ENCODE measurements at places on chromosomes 2 and 18. TPM values are rescaled to one million over a fixed set of nuclear protein-coding genes. Genes with fewer than 3 reads are reported as not detected.

The VAMP8 gene
- total RNA-seq: 133 TPM

DNA sequence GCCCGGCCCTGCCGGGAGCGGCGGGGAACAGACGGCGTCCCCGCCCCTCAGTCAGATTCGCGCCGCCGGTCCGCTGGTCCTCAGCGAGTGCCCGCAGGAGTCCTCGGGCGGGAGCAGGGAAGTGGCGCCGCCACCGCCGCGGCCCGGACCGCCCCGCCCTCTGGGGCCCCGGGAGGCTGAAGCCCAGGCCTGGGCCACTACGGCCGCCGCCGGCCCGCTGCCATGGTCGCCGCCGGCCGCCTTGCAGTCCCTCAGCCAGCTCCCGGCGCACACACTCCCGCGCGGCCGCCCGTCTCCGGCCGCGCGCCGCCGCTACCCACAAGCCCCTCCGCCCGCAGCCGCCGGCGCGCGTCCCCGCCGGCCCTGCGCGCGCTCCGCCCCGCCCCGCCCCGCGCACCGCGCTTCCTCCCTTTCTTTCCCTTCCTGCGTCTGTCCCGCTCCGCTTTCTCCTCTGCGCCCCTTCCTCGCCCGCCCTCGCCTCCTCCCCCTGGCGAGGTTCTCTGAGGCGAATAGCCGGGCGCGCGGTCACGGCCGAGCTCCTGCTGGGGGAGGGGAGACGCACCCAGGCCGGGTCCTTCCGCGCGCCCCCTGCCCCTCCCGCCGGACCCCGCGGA is at the start of gene ROCK2:
Gene ROCK2 (minus strand): TSS at position 295 of the 614 bp plus-strand sequence. CDS start 500 bp downstream, outside the sequence.
- peak within 1 kb of the TSS; percentile 94 for H3K27ac ChIP-seq
- peaks cover 10% of the 10 kb centered on the region for H3K4me1 ChIP-seq
- peak; percentile 46 for DNase-seq
- H3K27me3 ChIP-seq: no peaks in the 10 kb centered on the region
- H3K36me3 ChIP-seq: no peaks in the 10 kb centered on the region

The MLPH gene
- 0.24 TPM for total RNA-seq

GRCh38 chr2:39851251-39851650 is 72.2 kb upstream of the THUMPD2 start:
- no peaks in the 10 kb centered on the region for H3K36me3 ChIP-seq
- H3K27ac ChIP-seq: peak overlapping the region; percentile 84
- no peak for DNase-seq
- peak overlapping the region; percentile 6 for H3K4me3 ChIP-seq

The REG3G gene
- total RNA-seq: 0.09 TPM

The STK25 gene
- total RNA-seq: 86.6 TPM

- H3K4me1 ChIP-seq: no peaks in the 10 kb centered on the region
- DNase-seq: no peak
- H3K4me3 ChIP-seq: no peak overlapping the region
Observed at GRCh38 chr2:182261860-182262387, 164.9 kb downstream of the PDE1A start.

DNA sequence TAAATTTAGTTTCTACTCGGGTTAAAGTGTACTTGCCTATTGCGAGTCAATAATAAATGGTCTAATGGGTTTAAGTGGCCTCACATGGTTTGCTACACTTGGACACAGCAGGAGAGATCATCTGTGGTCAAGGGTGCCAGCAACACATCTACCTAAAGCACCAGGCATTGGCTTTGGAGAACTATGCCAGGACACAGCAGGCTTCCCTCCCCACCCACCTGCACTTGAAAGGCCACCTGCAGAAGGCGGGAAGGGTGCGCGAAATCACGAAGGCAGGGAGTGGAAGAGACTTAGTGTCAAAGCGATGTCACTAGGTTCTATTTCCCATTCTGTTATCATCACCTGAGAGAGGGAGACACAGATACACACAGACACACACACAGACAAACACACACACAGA is 44.5 kb downstream of the MYT1L start:
- no peak overlapping the region for H3K27ac ChIP-seq
- no peaks in the 10 kb centered on the region for H3K4me1 ChIP-seq
- DNase-seq: no peak
- H3K36me3 ChIP-seq: no peaks in the 10 kb centered on the region
- no peak overlapping the region for H3K4me3 ChIP-seq
- H3K27me3 ChIP-seq: peaks cover 2% of the 10 kb centered on the region

DNA sequence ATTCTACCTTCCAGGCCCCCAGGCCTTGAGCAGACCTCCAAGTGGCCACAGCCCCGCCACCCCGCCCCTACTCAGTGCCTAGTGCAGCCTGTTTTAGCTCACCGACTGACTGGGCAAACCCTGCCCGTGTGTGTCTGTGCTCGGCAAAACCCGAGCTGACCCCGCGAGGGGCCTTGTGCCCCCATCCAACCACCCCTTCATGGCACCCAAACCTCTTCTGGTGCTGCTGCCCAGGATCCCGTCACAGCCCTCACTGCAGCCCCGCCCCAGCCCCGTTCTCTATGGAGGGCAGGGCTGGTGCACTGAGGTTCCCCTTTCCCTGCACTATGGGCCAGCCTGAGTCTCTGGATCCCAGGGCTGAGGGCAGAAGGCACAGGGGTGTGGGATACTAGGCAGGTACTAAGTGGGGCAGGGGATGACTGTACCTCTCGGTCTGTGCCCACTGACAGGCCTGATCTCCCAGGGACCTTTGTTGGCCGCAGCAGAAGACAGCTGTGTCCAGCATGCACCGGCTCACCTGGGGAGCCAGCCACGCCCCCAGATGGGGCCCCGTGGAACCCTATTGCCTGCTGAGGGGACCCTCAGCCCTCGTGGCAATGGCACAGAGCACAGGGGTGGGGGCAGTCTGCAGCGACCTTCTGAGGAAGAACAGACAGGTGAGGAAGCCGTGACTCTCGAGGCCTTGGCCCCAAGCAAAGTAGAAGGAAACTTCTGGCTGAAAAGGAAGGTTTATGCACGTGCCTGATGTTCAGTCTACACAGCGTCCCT is 69.9 kb upstream of the OTOS start:
- no peak for DNase-seq
- no peak overlapping the region for H3K27ac ChIP-seq
- no peak overlapping the region for H3K4me3 ChIP-seq
- no peaks in the 10 kb centered on the region for H3K27me3 ChIP-seq
- no peaks in the 10 kb centered on the region for H3K4me1 ChIP-seq

The EVA1A gene
- 12.7 TPM for total RNA-seq

GRCh38 chr2:238228700-238229099 is 11.1 kb downstream of the HES6 start:
- no peak for DNase-seq
- no peaks in the 10 kb centered on the region for H3K36me3 ChIP-seq
- no peaks in the 10 kb centered on the region for H3K27me3 ChIP-seq
- no peak overlapping the region for H3K4me3 ChIP-seq

- no peak overlapping the region for H3K4me3 ChIP-seq
- no peak for DNase-seq
- H3K4me1 ChIP-seq: peaks cover 6% of the 10 kb centered on the region
- H3K27ac ChIP-seq: no peak overlapping the region
Observed at GRCh38 chr2:109177635-109178034, 48.6 kb downstream of the SH3RF3 start.

The CRYGC gene
- total RNA-seq: not detected

GRCh38 chr2:127610561-127610960 is 35.4 kb upstream of the GPR17 start:
- peaks cover 42% of the 10 kb centered on the region for H3K4me1 ChIP-seq
- H3K36me3 ChIP-seq: no peaks in the 10 kb centered on the region
- H3K27me3 ChIP-seq: no peaks in the 10 kb centered on the region
- no peak for DNase-seq
- no peak overlapping the region for H3K4me3 ChIP-seq

The SERPINB12 gene
- 2.6 TPM for total RNA-seq

GRCh38 chr2:158668001-158668765 is 126.9 kb upstream of the DAPL1 start:
- H3K27ac ChIP-seq: no peak overlapping the region
- H3K27me3 ChIP-seq: no peaks in the 10 kb centered on the region
- H3K4me3 ChIP-seq: no peak overlapping the region
- DNase-seq: no peak
- H3K36me3 ChIP-seq: peaks cover 31% of the 10 kb centered on the region

- H3K4me3 ChIP-seq: no peak overlapping the region
- H3K4me1 ChIP-seq: no peaks in the 10 kb centered on the region
- no peaks in the 10 kb centered on the region for H3K27me3 ChIP-seq
- no peaks in the 10 kb centered on the region for H3K36me3 ChIP-seq
- DNase-seq: no peak
Observed at GRCh38 chr2:165601928-165602521, 132.5 kb downstream of the CSRNP3 start.

DNA sequence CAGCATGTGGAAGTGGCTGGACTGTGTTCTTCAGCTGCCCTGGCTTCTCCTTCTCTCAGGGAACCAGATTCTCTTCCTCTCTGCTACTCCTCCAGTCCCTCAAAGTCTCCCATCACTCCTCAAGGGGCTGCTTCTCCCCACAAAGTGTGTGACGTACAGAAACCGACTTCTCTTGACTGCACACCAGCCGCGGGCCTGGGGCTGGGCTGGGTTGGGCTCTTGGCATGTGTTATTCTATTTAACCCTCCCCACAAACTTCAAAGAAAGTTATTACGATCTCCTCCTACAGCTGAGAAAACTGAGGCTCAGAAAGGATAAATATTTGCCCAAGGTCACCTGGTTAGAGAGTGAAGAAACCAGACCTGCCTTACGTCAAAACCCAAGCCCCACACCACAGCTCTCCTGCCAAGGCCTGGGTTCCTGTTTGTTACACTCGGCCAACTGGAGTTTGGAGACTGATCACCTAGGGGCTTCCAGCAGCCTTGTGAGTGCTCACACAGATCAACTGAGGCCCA is 269.0 kb downstream of the TFCP2L1 start:
- H3K36me3 ChIP-seq: no peaks in the 10 kb centered on the region
- no peak for DNase-seq
- peaks cover 3% of the 10 kb centered on the region for H3K27me3 ChIP-seq
- H3K4me3 ChIP-seq: no peak overlapping the region

The CYBRD1 gene
- total RNA-seq: 14.9 TPM

DNA sequence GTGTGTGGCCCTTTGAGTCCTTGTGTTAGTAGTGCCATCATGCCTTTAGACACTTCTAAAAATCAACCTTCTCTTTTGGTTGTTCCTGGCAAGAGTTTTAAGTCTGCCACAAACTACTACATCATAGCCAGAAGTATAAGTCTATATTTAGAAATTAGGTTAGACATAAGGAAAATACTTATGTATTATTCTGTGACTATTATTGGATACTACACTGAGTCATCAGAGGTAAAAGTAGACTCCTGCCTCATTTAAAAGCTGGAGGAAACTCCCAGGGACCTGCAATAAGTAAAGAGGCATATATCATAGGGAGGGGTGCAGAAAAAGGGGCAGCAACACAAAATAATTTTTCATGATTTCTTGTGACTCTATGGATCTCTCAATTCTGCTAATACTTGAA is 99.4 kb upstream of the OSR1 start:
- no peaks in the 10 kb centered on the region for H3K4me1 ChIP-seq
- no peak overlapping the region for H3K4me3 ChIP-seq
- DNase-seq: no peak
- no peaks in the 10 kb centered on the region for H3K27me3 ChIP-seq

The GRP gene
- total RNA-seq: not detected

- H3K27me3 ChIP-seq: no peaks in the 10 kb centered on the region
- H3K36me3 ChIP-seq: no peaks in the 10 kb centered on the region
- no peak overlapping the region for H3K4me3 ChIP-seq
- H3K4me1 ChIP-seq: no peaks in the 10 kb centered on the region
Observed at GRCh38 chr18:37222354-37222998, 343.1 kb downstream of the CELF4 start.

The CDK5R2 gene
- total RNA-seq: not detected

GRCh38 chr2:105291981-105292380 is 37.6 kb downstream of the TGFBRAP1 start:
- peaks cover 16% of the 10 kb centered on the region for H3K36me3 ChIP-seq
- no peaks in the 10 kb centered on the region for H3K27me3 ChIP-seq
- H3K4me1 ChIP-seq: no peaks in the 10 kb centered on the region
- no peak overlapping the region for H3K4me3 ChIP-seq

The COLEC12 gene
- total RNA-seq: 5.6 TPM

The SIGLEC15 gene
- total RNA-seq: 0.42 TPM

The SNTG2 gene
- total RNA-seq: 0.33 TPM

GRCh38 chr2:208234786-208235185 is 20.1 kb downstream of the IDH1 start:
- no peaks in the 10 kb centered on the region for H3K27me3 ChIP-seq
- H3K36me3 ChIP-seq: peaks cover 10% of the 10 kb centered on the region
- H3K4me3 ChIP-seq: no peak overlapping the region

The PSMG2 gene
- total RNA-seq: 97.4 TPM

- no peak overlapping the region for H3K27ac ChIP-seq
- H3K36me3 ChIP-seq: no peaks in the 10 kb centered on the region
- no peaks in the 10 kb centered on the region for H3K27me3 ChIP-seq
- DNase-seq: no peak
- H3K4me1 ChIP-seq: no peaks in the 10 kb centered on the region
- no peak overlapping the region for H3K4me3 ChIP-seq
Observed at GRCh38 chr18:11607906-11608305, 1.5 kb upstream of the SLC35G4 start.

The CYS1 gene
- total RNA-seq: 0.19 TPM

The DLX2 gene
- 0.09 TPM for total RNA-seq

GRCh38 chr2:102304711-102305611 is 6.4 kb upstream of the IL1RL1 start:
- no peaks in the 10 kb centered on the region for H3K36me3 ChIP-seq
- H3K27me3 ChIP-seq: no peaks in the 10 kb centered on the region
- DNase-seq: no peak
- H3K4me1 ChIP-seq: no peaks in the 10 kb centered on the region

GRCh38 chr18:73677450-73677849 is 470.2 kb downstream of the FBXO15 start:
- no peaks in the 10 kb centered on the region for H3K36me3 ChIP-seq
- no peak overlapping the region for H3K27ac ChIP-seq
- H3K27me3 ChIP-seq: no peaks in the 10 kb centered on the region
- H3K4me1 ChIP-seq: peaks cover 9% of the 10 kb centered on the region
- no peak for DNase-seq

The TRIM43 gene
- total RNA-seq: 0.66 TPM

The ZAP70 gene
- 160 TPM for total RNA-seq

The ATOH8 gene
- 2.0 TPM for total RNA-seq

- no peaks in the 10 kb centered on the region for H3K36me3 ChIP-seq
- no peak overlapping the region for H3K27ac ChIP-seq
- H3K4me1 ChIP-seq: no peaks in the 10 kb centered on the region
- no peak for DNase-seq
Observed at GRCh38 chr2:63679252-63679855, 90.6 kb downstream of the MDH1 start.

DNA sequence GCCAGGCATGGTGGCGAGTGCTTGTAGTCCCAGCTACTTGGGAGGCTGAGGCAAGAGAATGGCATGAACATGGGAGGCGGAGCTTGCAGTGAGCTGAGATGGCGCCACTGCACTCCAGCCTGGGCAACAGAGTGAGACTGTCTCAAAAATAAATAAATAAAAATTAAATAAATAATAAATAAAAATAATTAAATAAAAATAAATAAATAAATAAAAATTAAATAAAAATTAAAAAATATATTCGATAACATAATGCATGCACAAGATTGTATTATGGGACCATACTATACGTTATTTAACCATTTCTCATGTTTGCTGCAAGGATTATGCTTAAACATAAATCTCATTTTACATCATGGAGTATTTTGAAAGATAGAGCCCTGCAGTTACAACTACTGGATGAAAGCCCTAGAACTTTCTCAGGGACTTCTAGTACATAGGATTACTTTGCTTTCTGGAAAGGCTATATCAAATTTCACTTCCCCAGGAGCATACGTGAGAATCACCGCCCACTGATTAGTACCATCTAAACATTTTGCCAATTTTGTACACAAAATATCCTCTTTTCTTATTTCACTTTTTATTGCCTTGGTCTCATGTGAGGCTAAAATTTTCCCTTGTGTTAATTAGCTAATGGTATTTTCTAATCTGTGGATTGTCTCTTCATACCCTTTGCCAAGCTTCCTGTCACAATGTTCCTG is 234.3 kb upstream of the LYPD1 start:
- no peak overlapping the region for H3K4me3 ChIP-seq
- no peaks in the 10 kb centered on the region for H3K36me3 ChIP-seq
- no peaks in the 10 kb centered on the region for H3K27me3 ChIP-seq
- no peak overlapping the region for H3K27ac ChIP-seq

The ANKRD62 gene
- not detected for total RNA-seq

The DAPL1 gene
- 2.9 TPM for total RNA-seq

Data from thymus (tissue), 14 donors.